H9 (cell line): ENCODE measurements at places on chromosomes 3 and 15.

DNA sequence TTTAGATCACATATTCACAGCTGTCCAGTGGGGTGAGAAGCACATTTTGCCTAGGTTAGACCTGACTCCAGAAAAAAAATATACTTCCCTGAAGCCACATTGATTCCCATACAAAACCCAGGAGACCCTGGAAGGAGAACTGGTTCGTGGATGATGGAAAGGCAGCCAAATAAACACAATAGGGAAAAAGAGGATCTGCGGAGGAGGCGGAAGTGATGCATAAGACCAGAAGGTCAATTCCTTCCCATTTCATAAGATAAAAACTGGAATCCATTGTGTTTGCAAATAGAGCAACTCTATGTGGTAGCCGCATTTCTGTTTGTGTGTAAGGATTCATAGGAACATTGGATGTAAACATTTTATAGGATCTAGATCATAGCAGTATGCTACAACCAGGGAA is 781.9 kb upstream of the GRM7 start:
- DNase-seq, result no peak

GRCh38 chr3:85495602-85496001 is 536.8 kb downstream of the CADM2 start:
- peak; percentile 29 for DNase-seq

- no peak for DNase-seq
Measured at GRCh38 chr15:68098465-68098864, 44.4 kb downstream of the PIAS1 start.

GRCh38 chr3:181892848-181893247 is 181.1 kb downstream of the SOX2 start:
- DNase-seq, result no peak

- no peak for DNase-seq
Measured at GRCh38 chr15:71392861-71393283, 277.6 kb downstream of the THSD4 start.

DNA sequence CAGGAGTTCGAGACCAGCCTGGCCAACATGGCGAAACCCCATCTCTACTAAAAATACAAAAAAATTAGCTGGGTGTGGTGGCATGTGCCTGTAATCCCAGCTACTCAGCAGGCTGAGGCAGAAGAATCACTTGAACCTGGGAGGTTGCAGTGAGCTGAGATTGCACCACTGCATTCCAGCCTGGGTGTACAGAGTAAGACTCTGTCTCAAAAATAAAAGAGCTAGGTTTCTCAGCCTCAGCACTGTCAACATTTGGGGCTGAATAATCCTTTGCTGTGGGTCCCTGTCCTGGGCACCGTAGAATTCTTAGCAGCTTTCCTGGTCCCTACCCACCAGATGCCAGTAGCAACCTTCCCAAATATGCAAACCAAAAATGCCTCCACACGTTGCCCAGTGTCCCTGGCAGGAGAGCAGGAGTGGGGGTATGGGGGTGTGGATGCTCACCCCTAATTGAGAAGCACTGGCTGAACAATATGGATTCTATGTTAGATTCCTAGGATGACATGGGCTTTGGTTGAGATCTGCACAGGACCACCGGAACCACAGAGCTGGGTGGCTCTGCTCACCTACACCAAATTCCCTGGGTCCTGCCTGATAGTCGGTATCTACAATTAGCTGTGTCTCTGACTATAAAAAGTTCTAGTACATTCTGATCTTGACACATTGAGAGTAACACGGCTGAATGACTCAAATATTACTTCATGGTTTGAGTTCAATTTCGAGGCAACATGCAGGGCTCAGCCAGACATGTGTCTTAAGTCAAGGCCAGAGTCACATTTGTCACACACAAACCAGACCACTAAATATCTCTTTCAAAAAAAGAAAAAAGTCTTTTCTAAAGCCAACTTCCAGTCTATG is 577.0 kb upstream of the MDFIC2 start:
- no peak for DNase-seq

DNA sequence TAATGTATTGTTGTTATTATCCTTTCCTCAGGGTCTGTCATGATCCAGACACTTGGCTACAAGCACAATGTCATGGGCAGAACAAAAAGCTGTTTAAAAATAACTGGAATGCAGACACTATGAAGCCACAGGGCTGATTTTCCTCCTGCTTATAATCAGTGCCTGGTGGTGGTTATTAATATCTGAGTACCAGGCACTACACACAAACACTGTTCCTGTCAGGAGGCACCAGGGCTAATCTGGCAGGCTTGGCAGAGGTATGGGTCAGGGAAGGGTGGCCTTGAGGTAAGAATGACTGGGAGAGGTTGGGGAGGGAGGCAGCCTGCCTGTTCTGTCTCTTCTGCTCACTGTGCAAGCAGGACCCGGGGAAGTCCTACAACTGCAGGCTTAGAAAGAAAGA is 67.2 kb downstream of the WDR76 start:
- no peak for DNase-seq

- no peak for DNase-seq
Measured at GRCh38 chr3:71974786-71975185, 189.8 kb upstream of the PROK2 start.

DNA sequence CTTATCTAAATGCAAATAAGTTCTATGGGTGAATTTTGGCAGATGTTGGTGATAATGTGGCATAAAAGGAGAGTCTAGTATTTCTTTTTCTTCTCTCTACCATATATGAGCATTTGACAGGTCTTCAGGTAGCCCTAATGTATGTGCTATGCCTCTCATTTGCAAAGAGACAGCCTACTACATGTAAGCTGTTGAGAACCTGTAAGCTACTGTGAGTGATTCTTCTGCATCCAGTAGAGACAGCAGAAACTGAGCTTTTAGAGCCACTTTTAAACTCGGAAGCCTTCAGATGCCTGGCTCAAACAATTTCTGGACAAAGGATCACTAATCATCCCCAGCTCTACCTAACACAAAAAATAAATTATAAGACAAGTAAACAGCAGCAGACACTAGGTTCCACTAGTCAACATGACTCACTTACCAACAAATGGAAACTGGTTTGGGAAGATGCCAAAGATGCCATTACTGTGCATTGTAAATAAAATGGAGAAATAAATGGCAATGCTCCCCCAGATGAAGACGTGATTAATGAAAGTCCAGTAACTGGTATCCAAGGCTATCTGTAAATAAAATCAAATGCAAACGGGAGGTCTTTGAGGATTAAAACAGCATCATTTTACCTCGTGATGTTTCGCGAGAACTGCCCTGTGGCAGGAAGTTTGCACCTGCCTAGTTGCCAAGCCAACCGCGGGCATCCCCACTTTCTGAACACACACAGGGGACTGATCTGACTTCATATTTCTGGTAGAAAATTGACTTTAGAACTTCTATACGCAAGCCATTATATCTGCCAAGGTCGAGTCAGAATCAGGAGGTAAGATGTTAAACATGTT is 245.3 kb downstream of the DTWD1 start:
- no peak for DNase-seq

DNA sequence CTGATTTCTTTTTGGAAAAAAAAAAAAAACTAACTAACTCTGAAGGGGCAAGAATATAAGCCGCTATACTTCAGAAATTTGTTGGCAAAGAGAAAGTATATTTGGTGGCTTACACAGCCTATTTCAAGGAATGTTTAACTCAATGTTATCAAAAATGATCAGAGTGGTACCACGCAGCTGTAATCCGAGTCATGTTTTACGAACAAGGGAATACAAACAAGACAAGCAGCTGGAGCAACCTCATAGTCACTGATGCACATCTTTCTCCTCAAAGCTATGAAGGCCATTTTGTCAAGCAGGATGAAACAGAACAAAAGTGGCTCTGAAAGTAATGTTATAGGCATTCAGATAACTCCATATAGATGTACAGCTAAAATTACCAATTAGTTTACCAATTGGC is 81.2 kb downstream of the SCAPER start:
- DNase-seq, result no peak

DNA sequence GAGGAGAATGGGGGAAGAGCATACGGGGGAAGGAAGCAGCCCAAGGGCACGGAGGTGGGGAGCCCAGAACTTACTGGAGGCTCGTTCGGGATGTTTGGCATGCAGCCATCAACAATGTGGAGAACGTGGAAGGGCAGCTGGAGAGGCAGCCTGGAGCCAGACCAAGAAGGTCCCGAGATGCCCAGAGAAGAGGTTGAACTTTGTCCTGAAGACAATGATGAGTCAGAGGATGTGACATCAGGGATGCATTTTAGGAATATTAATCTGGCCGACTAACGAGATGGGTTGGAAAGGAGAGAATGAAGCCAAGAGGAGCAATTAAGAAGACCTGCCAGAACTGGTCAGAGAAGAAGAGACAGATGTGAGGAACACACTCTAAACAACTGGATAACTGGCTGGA is 98.2 kb downstream of the SRGAP3 start:
- DNase-seq, result no peak

- DNase-seq, result no peak
Measured at GRCh38 chr3:100265016-100265415, 4.2 kb downstream of the TBC1D23 start.

DNA sequence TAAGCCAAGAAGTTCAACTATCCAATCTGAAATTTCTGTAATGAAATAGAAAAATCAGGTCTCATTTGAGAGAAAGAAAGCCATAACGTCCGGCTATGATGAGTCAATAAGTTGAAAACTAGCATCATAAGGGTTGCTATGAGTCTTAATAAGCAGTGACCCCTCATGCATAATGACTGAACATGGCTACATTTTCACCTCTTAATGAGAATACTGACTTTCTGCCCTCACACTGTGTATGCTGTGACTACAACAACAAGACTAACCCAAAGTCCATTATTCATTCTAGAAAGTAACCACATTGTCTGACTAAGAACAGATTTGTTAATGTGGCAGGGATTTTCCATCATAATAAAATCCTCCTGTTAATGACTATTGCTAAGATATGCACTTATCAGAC is 884.0 kb upstream of the CADM2 start:
- DNase-seq, result no peak

DNA sequence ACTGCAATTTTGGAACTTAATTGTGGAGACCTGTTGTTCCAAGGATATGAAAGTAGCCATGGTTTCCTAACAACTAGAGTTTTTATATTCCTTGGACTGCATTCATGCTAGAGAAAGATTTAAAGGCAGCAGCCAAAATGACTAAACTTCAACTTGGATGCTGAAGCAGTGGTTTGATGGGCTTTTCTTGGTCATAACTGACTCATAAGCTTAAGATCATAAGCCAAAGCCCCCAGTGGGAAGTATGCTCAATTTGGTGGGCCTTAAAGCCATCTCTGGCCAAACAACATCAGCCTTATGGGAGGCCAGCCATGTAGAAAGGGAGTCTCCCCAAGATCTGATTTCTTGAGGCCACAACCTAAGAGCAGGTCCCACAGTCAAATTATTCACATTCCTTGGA is 80.2 kb downstream of the ZNF280D start:
- DNase-seq, result no peak

DNA sequence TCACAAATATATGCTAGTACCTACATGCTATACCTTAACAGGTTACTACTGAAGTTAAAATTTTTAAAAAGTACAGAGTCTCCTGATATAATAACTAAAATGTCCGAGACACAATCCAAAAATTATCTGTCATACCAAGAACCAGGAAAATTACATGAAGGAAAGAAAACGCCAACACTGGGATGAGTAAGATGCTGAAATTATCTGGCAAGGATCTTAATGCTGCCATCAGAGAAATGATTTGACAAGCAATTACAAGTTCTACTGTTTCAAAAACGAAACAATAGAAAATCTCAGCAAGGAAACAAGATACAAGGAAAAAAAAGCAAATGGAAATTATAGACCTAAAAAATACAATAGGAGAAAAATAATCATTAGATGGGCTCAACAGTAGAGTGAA is 92.5 kb downstream of the UBE3A start:
- DNase-seq, result no peak

DNA sequence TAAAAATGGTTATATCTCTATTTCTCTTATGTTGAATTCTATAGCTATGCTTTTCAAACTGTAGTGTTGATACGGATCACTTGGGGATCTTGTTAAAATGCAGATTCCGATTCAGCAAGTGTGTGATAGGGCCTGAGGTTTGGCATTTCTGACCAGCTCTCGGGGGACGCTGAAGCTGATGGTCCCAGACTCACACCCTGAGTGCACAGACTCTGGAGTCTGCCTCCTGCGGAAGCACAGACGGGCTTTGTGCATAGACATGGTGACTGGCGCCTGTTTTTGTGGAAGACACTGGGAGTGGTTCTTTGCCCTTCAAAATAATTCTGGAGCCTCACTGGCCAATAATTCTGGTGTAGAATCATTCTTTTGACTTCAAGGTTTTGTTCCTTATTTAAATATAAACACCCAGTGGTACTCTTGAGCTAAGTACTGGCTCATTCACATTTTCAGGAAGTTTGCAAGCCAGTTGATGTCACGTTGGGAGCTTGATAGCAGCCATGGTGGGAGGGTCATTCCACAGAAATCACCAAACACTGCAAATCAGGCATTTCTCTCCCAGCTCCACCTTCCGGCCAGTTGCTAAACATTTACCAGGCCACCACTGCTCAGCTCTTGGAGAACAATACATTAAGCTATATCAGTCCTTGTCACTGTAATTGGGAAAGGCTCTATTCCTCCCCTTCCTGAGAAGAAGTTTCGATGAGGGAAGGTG is 19.2 kb downstream of the CLDN11 start:
- no peak for DNase-seq

DNA sequence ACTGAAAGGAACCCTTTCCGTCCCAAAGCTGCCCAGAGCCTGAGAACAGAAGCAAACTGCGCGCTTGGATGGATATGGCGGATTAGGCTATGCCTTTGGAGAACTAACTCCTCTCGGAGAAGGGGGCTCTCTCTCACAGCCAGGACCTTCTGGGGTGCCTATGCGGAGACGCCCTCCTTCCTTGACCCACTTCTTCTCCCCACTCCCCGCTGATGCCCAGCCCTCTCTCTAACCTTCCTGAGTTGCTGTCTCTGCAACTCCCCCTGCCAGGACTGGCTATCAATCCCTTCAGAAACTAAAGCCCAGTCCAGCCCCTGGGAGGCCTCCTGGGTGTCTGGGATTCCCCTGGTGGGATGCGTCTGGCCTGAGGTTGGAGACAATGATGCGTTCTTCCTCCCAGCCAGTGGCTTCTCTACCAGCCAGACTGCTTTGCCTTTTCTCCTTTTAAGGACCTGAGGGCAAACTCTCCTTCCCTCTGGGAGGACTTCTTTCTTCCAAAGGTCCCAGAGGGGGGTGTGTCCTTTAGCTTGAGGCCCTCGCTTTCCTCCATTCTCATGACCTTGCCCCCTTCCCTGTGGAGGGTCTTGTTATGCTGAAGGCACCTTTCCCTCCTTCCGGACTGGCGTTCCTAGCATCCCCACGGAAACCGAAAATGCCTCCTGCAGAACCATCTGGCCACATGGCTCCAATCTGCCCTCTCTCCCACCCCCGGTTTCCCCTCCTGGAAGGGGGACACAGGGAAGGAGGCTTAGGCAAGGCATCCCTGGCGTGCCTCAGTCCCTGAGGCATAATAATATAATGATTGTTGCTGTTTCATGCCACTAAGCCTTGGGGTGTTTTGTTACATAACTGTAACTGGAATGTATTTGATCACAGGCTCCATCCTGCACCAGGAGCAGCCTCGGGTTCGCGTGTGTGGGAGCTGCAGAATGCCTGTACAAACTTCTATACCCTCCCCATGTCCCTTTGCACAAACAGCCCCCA is 63.4 kb upstream of the C15orf39 start:
- DNase-seq, result no peak
